ENCODE measurements at places on chromosomes 2 and 18.

DNA sequence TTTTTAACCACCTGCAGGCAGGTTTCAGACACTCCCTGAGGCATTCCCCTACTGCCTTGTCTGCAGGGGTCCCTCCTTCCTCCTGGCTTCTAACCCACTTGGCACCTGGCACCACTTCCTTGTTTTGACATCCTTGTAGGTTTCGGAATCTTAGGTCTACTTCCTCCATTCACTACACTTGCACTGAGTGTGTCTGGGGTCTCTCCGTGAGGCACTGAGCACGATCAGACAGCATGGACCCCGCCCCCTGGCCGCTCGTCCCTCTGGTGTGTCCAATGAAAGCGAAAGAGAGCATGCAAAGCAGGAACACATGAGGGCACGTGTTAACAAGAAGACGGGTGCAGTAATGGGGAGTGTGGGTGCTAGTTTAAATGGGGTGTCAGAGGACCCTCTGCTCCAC is 63.8 kb downstream of the HAUS1 start:
- DNase-seq: no peak

- DNase-seq: no peak
Measured at GRCh38 chr18:58868440-58868839, 3.8 kb downstream of the ZNF532 start.

DNA sequence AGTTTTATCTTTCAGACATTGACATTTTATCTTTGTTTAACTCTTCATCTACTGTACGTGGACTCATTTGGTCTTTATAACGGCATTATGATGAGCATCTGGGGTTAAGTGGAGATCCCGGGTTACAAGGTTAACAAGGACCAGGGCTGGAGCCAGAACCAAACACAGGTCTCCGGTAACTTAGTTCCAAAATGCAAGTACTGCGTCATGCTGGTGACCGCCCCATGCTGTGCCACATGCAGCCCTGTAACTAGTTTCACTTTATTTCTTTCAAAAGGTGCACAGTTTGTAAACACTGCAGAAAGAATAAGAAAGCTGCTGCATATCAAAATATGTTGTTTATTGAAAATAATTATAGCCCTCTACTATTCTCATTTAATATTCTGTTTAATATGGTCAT is 3.1 kb downstream of the SLC5A7 start:
- no peak for DNase-seq

- DNase-seq: no peak
Measured at GRCh38 chr2:178908810-178909209, 101.6 kb upstream of the TTN start.

- DNase-seq: no peak
Measured at GRCh38 chr2:109402180-109402579, 211.6 kb downstream of the SEPTIN10 start.

DNA sequence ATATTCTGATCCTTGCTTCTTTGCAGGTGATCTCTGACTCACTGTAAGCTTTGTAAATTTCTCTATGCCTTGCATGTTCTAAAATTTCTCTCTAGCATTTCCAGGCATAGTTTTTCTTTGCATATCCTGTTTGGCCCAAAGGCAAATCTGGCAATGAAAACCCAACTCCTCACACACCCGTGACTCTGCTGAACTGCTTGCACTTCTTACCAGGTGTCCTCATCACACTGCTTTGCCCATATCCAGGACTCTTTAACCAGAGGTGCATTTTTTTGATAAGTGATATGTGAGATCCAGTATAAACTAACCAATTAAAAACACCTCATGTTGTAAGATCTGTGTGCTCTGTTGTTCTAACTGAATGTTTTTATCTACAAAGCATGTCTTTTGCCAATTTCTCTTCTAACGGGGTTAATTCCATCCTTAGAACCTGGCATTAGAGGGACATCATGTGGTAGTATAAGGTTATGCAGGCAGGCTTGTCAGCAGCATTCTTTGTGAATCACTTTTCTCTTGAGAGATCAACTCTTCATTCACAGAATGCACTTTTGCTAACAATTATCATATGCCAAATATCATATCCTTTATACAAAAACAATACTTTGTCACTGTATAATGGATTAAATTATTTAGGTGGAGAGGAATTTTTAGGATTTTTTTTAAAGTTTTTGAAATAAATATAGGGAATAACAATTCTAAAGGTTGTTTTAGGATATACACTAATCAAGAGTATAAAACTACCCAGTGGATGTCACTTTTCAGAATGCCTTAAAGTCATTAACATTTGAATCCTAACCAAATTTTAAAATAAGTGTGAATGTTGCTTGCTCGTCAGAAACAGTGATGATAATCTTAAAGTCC is 20.8 kb upstream of the TMX3 start:
- peak; percentile 62 for DNase-seq
